Stimulated activated CD8-positive, alpha-beta memory T cell treated with anti-CD3 and anti-CD28 coated beads, Interleukin-7, amount 100 ng/mL, for 48 hours (primary cell): ENCODE measurements at places on chromosomes 1 and 21.

DNA sequence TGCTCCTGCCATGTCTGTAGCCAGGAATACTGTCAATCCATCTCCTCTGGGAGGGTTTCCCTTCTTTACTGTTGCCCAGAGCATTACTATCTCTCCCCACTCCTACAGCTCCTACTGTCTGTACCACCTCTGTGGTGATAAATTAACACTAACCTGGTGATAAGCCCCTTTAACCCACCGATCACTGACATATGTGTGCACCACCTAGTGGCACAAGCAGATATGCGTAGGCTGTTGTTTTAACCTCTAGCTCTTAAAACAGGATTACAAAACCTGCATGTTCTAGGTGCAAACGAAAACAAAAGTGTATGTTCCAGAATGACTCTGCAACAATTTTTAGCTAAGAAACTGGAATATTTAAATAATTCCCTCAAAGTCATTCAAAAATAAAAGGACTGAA lies 93.9 kb upstream of the BEND5 start:
- no peak for DNase-seq

DNA sequence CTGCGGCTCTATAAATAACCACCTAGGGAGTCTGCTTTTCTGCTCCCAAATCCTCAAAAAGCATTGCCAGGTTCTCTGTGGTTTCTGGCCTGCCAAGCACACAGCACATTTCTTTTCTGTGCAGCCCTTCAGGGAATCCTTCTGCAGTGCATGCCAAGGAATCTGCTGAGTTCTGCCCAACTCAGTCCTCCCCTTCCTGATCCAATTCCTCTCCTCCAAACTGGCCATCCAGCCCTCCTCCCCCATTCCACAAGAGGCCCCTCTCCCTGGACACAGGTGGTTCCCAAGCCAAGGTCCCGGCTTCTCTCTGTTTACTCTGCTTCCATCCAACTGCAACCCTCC lies 61.8 kb downstream of the HIVEP3 start:
- DNase-seq, result no peak

DNA sequence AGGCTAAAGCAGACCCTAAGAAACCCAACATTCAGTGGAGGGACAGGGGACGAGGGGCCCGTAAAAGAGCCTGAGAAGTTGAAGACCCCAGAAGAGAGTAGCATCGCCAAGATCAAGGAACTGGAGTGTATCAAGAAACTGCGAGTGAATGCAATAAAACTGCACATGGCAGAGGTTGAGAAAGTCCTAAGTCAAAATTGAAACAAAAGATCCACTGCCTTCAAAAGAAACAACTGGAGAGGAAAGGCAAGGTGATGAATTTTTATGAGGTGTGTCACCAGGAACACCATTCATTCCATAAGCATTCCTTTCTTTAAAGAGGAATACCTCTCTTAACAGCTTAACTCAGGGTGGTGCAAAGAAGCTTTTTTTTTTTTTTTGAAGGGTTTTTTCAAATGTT lies 38.3 kb upstream of the ADORA3 start:
- no peak for DNase-seq

DNA sequence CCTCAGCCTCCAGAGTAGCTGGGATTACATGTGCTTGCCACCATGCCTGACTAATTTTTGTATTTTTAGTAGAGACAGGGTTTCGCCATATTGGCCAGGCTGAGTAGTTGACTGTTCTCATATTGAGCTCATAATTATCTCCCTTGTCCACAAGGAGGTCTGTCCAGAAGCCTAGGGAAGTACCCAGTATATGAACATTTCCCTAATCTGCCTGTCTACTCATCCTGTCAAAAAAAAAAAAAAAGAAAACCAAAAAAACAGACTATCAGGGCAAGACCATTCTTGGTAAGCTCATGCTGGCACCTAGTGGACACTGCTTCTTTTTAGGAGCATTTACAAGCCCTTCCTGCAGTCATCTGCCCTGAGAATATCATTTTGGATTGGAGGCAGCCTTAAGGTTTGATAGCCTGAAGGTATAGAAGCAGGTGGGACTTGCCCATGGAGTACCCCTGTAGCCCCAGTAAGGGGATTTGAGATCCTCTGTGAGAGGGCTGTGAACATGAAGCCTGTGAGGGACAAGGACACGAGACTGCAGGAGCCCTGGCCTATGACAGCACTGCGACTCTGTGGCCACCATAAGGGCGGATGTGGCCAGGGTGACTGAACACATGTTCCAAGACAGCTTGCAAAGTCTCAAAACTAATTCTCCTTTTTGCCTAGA lies 10.8 kb upstream of the DUSP12 start:
- peak; percentile 43 for DNase-seq

DNA sequence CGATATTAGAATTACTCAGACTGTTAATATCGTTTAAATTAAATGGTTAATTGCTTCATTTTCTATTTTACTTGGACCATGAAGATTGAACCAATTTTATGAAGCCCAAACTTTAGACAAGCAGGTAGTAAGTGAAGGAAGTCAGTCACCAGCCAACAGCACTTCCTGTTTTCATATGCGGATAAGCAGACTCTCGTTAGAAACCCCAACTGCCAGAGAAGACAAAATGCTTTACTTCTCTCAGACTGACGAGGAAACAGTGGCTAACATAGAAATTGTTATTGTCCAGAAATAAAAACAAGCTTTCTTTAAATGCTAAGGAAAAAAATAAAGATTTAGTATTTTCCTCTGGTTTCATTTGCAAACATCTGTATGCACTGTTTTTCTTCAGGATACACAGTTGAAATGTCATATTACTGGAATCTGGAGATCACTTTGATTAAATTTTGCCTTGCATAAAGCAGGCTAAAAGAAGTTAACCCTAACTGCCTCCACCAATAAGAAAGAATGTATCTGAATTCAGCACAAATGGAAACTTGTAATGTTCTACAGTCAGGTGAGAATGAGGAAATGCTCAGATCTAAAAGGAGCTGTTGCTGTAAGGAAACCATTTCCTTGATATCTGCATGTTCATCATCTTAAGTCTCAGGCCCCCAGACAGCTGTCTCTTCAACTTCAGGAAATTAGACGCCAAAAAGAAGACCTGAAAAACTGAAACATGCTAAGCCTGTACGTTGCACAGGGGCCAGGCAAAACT lies 129.8 kb upstream of the SAMSN1 start:
- no peak for DNase-seq

GRCh38 chr1:161730050-161730564 lies 8.8 kb downstream of the FCRLB start:
- peak; percentile 22 for DNase-seq

GRCh38 chr1:224053456-224053855 lies 60.5 kb upstream of the FBXO28 start:
- no peak for DNase-seq

GRCh38 chr1:198876371-198876871 lies 237.6 kb downstream of the PTPRC start:
- DNase-seq, result no peak

DNA sequence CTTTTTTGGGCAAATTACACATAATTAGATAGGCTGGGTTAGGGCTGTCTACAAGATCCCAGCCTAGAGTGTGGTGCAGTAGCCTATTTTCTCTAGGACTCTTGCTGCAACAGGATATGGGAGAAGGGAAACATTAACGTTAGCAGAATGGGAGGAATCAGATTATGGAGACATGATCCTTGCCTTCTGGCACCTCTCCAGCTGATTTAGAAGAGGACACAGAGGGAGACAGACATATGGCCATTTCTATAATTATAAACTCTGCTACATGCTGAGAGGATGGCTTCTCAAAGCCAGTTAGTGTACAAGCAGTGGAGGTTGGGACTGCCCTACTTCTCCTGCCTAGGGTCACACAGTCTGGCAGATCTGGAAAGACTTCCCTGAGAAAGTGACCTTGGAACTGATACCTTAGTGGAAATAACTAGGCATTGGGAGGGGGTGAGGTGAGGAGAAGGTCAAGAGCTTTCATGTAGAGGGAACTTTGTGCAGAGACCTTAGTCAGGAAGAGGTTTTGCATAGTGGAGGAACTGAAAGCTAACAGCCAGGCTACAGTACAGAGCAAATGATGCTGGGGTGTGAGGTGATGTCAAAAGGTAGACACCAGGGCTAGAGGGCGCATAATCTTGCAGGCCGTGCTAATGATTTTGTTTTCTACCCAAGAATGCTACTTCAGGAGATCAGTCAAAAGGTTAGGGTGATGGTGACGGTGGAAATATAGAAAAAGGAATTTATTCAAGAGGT lies 1.2 kb upstream of the CD1D start:
- DNase-seq, result no peak

- DNase-seq, result no peak
These were observed 8.5 kb downstream of the FNDC10 start for GRCh38 chr1:1591452-1591851.

DNA sequence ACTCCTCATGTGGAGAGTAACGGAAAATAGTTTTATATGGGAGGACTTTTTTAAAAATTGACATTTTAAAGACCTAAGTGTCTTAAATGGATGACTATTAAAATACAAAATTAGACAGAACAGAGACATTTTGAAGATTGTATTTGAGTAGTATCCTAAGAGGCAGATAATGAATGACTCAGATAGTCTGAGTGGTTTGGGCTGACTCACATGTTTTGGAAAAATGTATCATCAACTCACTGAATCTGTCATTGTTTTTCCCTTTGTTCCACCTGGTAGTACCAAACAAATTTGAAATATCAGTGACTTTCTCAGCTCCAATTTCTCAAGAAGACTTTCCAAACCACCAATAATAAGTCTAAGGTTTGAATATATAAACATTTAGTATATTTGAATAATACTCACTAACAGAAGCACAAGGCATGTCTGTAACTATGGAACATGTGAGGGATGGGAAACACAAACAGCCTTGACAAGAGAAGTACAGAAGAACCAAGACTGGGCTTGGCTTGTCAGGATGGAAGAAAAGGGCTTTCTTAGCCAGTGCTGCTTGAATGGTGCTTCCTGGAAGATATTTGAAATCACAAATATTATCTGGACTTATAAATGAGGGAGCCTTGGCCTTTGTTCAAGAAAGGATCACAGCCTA lies 90.6 kb downstream of the SGIP1 start:
- no peak for DNase-seq

- no peak for DNase-seq
These were observed 54.5 kb upstream of the PLXNA2 start for GRCh38 chr1:208298593-208299269.

DNA sequence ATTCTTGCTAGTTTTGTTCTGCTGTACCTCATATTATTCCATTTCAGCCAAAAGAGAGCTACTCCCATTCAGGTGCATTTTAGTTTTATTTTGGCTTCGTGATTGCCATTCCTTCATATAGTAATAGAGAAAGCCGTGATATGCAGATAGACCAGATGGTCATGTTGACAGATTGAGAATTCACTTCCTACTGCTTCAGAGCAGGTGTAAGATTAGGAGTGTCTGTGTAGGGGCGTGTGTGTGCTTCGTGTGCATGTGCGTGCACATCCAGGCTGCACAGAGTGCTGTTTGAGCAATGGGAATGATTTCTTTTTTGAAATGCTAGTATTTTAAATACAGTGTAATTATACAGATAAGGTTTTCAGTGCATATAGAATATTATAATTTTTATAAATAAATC lies 10.3 kb downstream of the NFIA start:
- no peak for DNase-seq

- DNase-seq, result no peak
These were observed 12.1 kb downstream of the FOXD2 start for GRCh38 chr1:47449822-47450552.

GRCh38 chr1:12111741-12112140 lies 48.6 kb downstream of the TNFRSF8 start:
- DNase-seq, result no peak

DNA sequence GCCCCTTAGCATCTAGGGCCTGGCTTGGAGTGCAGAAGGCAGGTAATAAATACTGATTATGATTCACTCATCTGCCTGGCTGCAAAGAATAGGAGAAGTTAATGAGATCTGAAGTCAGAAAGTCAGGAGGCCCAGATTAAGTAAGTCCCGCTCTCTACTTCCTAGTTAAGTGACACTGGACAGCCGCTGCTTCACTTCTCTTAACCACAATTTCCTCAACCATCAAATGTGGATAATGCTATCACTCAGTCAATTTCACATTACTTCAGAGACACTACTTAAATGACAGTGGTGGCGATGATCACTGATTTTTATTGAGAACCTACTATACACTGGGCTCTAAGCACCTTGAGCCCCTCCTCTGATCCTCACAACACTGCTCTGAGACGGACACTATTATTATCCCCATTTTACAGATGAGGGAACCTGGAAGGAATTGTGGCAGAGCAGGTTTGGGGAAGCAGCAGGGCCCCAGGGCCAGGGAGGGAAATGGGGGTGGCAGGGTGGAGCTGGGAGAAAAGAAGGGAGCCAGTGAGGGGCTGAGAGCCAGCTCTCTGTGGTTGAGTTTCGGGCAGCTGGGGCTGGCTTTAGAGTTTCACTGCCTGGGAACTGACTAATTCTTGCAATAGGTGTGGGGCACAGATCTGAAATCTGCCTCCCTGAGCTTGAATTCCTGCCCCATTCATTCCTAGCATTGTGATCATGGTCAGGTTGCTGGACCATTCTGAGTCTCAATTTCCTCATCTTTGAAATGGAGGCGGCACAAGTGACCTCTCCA lies 2.4 kb upstream of the E2F2 start:
- no peak for DNase-seq

GRCh38 chr1:158355773-158356285 lies 2.1 kb downstream of the CD1E start:
- DNase-seq, result no peak

DNA sequence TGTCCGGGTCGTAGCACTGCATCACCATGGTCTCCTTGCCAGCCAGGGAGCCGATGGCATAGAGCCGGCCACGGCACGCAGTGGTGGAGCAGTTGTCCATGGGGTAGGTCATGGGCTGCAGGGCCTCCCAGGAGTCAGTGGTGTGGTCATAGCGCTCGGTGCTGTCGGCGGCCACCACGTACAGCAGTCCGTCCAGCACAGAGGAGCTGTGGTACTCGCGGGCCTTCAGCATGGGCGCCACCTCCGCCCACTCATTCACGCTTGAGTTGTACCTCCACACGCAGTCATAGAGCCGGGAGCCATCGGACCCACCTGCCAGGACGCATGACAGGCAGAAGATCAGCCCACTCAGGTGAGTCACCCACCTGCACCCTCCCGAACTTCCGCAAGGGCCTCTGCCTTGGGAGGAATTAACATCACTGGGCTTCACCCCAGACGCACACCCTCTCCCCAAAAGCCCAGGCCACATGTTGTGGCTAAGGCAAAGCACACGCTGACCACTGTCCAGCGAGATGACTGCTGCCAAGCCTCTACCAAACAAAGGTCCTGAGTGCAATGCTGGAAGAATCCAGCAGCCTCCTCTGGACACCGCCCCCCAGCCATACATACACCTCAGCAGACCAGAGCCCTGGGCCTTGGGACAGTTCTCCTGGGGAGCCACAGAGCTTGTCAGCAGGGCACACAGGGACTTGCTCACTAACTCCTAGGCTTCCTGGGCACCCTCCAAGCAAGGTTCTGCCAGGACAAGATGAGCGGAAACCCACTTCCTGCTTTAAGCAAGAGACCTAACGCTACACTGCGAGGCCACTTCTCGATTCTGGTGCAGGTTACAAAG lies 3.3 kb downstream of the KLHL21 start:
- DNase-seq, result no peak
